ENCODE measurements at places on chromosomes 12 and 14. TPM values are rescaled to one million over a fixed set of nuclear protein-coding genes. Genes with fewer than 3 reads are reported as not detected.

Gene ZDHHC22
- total RNA-seq: 0.20 TPM

Gene RBM25
- 62.1 TPM for total RNA-seq

Gene FAM90A1
- 0.10 TPM for total RNA-seq

Gene LTB4R
- total RNA-seq: 3.2 TPM

Gene SSTR1
- not detected for total RNA-seq

Gene TTC6
- 0.33 TPM for total RNA-seq
